ENCODE measurements at places on chromosomes 12 and 14.

DNA sequence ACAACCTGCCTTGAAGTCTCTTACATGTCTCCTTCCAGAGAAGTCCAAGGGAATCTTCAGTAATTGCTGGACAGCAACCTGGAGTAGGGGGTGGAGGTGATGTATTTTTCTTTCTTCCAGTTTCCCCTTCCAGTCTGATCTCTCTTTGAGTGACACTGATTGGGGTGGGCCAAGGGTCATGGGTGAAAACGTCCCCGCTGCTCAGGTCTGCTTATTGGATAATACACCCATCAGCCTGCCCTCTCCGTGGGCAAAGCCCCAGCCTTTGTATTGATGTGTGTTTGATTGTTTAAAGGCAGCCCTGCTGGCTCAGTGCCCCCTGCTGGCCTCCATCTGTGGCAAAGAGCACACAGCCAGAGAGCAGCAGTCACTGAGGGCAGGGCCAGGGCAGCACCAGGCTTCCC is 35.7 kb upstream of the ATP2A2 start:
- DNase-seq: peak; percentile 21

- no peak for DNase-seq
Measured at GRCh38 chr14:37447883-37448391, 147.1 kb downstream of the FOXA1 start.

GRCh38 chr14:81004575-81004974 is 49.2 kb downstream of the TSHR start:
- no peak for DNase-seq

- no peak for DNase-seq
Measured at GRCh38 chr12:9615420-9616136, 7.9 kb upstream of the KLRB1 start.

GRCh38 chr12:130280231-130280630 is 57.5 kb upstream of the PIWIL1 start:
- DNase-seq: no peak

- no peak for DNase-seq
Measured at GRCh38 chr12:4943938-4944284, 34.2 kb downstream of the KCNA1 start.

DNA sequence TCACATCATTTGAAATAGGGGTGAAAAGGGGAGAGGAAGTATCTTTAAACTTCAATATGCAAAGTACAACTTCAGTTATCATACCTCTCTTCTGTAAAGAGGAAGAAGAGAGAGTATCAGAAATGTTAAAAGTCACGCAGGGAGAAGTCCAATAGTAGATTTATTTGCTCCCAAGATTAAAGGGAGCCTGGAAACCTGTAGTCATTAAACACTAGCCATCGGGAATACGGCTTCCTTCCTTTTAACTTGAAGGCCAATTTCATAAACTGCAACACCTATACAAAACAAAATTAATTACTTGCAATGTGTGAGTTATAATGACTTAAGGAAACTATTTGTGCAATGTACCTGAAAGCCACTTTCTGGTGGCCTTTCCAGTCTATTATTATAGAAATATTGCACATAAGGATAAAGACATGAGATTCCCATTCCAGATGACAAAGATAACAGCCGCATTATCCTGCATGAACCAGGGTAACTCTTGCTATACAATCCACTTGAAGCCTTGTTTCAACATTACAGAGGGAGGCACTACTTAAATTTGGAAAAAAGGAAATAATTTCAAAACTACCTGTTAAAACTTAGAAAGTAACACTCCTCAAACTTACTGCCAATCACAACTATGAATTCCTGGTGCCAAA is 4.6 kb downstream of the BTG1 start:
- no peak for DNase-seq

DNA sequence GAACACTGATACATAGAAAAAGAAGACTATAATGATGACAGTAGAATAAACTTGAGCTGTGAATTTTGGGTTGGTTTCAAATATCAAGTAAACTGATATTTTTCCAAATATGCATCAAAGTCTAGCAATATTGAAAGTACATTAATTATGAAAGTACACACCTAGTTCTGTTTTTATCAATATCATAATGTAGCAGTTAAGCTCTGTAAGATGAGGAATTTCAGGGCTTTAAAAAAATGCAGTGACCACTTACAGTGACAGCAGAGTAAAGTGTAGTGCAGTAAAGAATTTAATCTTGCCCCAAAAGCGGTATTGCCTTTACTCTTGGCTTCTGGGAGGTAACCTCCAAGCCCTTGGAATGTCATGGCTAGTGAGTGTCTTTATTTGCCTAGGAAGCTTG is 102.9 kb upstream of the ABCD2 start:
- no peak for DNase-seq

GRCh38 chr12:27431185-27431584 is 15.4 kb upstream of the SMCO2 start:
- DNase-seq: no peak

- no peak for DNase-seq
Measured at GRCh38 chr12:83641789-83642188, 955.1 kb downstream of the TMTC2 start.

DNA sequence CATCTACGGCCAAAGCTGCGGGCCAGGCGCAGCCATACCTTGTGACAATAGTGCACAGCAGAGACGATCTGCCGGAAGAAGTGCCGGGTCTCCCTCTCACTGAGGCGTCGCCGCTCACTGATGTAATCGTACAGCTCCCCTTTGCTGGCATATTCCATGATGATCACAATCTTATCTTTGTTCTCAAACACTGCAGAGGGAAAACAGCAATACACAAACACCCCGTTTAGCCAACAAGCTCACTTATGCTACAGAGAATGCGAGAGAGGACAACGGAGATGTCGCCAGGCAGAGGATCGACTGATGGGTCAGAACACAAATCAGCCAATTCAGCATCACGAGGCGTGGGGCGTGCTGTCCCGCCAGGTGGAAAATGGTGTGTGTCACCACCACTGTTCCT is 52.1 kb downstream of the NUAK1 start:
- no peak for DNase-seq

GRCh38 chr14:103737432-103738045 is 21.9 kb downstream of the ZFYVE21 start:
- DNase-seq: no peak

DNA sequence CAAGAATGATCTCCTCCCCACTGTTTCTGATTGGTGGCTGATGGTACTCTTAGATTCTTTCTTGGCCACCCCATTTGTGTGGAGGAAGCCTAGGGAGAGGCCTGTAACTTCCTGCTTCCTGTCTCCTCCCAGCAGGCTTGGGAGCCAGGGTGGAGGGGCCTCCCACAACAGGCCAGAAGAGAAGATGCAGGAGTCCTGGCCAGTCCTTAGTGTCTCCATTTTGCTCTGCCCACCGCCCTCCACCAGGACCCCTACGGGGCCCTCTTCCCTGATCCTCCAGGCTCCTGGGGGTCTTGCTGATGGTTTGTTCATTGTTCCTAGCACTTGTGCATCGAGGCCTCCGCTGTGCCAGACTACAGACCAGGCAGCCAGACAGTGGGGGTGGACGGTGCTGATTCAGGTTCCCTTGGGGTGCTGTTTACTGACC is 6.8 kb downstream of the TSPAN9 start:
- no peak for DNase-seq

DNA sequence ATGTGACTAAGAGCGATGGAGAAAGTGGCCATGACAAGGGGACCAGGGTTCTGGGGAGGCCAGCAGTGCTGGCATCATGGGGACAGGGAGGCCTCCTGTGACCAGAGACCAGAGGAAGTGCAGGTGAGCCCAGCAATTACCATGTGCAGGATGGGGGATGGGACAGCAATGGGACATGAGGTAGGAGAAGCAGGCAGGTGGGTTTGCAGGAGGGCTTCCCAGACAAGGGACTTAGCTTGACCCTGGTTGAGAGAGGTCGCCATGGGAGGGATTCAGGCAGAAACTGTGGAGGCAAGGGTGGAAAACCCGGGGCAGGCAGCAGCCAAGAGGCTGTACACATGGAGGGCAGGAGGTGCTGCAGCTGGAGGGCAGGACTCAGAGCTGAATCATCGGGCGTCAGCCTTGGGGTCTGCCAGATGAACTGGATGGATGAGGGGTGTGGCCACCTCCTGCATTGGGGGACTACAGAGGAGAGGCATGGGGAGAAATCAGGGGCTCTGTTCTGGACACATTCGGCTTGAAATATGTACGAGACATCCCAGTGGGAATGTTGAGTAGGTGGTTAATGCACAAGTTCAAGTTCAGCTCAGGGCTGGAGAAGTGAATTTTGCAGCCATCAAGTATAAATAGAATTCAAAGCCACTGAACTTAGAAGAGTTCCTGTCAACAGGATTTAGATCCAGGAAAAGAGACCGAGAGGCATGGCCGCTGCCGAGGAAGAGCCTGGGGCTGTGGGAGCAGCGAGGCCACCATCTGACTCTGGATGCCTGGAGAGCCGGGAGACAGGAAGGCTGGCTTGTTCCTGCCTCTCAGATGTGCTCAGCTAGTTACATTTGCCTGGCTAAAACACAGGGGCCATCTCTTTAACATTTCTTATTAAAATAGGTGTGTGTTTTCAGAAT is 36.6 kb downstream of the SFSWAP start:
- no peak for DNase-seq

DNA sequence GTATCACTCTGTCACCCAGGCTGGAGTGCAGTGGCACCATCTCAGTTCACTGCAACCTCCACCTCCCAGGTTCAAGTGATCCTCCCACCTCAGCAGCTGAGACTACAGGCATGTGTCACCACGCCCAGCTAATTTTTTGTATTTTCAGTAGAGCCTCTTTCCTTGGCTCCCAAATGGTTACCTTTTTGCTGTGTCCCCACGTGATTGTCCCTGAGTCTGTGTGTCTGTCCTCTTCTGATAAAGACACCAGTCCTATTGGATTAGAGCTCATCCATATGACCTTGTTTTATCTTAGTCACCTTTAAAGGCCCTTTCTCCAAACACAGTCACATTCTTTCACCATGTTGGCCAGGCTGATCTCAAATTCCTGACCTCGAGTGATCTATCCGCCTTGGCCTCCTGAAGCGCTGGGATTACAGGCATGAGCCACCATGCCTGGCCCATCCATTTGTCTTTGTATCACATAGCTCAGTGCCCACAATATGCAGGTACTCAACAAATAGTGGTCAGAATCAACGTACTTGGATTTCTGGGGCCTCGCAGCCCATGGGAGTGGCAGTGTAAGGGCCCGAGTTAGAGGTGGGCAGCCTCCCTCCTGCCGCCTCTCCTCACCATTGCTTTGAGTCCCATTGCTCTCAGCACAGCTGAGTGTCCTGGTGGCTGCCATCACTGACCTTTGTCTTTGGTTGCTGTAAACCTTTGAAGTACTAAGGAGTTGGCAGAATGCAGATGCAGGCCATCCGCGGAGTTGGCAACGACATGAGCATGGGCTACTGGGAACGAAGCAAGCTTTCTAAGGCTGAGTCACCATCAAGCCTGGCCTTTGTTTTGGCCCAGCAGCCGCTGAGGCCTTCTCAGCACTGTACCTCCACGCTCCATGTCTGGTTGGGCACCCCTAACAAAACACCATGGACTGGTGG is 9.3 kb downstream of the TPCN1 start:
- no peak for DNase-seq

DNA sequence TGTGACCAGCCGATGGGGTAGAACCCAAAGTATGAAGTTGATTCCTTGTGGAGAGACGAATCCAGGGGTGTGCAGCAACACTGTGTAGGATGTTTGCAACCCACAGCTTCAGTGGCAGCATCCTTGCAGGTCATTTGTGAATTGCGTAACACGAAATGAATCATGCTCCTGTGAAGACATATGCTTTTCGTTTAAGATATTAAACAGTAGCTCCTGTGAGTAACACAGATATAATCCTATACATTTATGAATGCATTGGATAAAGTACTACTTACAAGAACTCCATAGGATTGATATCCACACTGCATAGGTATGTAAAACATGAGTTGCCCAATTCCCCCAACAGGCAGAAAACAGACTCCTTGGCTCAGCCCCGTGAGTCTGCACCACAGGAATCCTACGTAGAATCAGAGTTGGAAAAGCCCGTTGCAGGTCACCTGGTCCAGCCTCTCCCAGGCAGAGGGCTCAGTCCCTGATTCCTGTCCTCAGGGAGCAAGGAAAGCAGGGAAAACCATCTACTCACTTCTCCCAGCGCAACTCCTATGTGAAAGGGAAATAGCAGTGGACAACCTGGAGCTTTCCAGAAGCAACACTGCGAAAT is 75.8 kb downstream of the GPATCH2L start:
- no peak for DNase-seq

DNA sequence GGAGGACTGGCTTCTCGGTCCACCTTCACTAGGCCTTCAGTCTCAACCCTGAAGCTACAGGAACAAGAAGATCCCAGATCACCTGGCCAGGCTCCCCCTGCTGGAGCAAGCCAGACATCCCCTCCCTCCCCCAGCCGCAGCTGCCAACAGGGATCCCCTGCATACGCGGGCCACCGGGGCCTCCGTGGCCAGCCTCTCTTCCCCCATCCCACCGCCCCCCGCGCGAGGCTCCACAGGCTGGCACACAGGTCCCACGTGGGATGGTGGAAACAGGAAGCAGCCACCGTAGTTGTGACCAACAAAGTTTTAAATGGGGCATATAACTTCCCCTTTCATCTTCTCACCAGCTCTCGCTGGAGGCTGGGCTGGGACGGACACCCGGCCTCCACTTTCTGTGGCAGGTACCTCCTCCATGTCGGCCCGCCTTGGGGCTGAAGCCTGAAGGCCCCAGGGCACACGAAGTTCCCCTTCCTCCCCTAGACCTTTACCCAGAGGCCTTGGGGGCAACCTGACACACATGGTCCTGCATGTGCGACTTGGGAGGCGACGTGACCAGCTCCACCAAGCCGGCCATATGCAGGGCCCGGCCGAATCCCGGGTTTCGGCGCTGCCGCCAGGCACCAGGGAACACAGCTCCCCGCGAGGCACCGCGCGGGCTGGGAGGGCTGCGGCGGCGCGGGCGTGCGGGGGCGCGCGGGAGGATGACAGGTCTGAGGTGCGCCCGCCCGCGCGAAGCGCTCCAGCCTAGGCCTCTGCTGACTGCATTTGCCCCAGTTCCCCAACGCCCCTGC is 44.4 kb upstream of the PNMA1 start:
- peak; percentile 54 for DNase-seq

- no peak for DNase-seq
Measured at GRCh38 chr12:92029136-92029535, 116.5 kb downstream of the BTG1 start.

- no peak for DNase-seq
Measured at GRCh38 chr14:91321131-91321530, 76.6 kb upstream of the GPR68 start.

DNA sequence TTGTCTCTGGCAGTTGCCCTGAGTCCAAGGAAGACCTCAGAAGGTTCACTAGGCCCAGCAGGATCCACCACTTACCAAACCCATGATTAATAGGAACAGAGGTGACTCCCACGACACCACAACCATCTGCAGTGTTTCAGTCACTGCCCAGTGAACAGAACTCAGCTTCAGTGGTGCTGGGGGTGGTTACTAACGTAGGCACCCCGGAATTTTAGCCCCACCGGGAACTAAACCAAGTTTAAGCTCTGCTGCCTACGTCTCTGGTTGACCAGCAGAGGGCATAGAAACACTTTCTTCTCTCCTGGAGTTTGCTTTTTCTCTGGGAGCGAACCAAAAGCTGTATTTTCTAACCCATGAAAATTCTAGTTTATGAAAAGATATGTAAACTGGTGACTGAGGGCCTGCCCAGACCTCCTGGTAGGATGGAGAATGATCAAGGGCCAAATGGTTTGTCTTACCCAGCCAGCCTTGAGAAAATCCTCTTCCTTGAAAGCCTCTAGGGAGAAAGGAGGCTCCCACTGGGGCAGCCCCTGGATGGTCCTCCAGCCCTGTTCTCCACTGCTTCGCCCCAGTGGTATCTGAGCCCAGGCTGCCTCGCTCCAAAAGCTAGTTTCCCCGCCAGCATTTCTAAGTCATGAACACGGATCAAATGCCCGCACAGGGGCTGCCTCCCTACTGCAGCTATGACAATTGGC is 379.8 kb downstream of the DPF3 start:
- no peak for DNase-seq

GRCh38 chr12:30698346-30698745 is 2.7 kb upstream of the IPO8 start:
- no peak for DNase-seq

- DNase-seq: no peak
Measured at GRCh38 chr12:70950451-70950850, 29.9 kb upstream of the PTPRR start.
